Effector memory CD8-positive, alpha-beta T cell (primary cell): ENCODE measurements at places on chromosomes 13 and 19.

GRCh38 chr19:55383279-55384130, 587 bp downstream of the TMEM238 start:
- DNase-seq: no peak

- DNase-seq: no peak
These were observed 17.8 kb downstream of the C2CD4C start for GRCh38 chr19:391207-391557.

- DNase-seq: no peak
These were observed 53.0 kb downstream of the ARHGEF7 start for GRCh38 chr13:111168107-111168506.

DNA sequence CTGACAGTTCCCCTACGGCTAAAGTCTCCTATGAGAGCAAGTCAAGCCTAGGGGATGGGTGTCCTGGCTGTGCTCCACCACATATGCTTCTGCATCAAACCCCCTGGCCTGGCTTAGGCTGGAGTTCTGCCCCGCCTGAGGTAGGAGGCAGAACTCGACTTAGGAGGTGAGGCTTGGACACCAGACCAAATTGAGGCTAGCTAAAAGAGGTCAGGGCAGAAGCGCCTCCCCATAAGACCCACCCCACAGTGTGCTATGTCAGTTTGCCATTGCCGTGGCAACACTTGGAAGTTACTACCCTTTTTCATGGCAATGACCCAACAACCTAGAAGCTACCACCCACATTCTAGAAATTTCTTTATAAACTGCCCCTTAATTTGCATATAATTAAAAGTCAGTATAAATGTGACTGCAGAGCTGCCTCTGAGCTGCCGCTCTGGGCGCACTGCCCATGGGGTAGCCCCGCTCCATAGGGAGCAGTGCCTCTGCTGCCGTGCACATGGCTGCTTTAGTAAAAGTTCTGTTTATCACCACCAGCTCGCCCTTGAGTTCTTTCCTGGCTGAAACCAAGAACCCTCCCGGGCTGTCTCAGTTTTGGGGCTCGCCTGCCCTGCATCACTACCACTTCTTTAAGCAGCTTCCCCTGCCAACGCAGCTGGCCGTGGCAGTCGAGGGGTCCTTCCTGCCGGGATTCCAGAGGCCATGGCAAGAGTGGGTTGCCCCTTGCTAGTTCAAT, 20.2 kb downstream of the AP1M1 start:
- DNase-seq: no peak

DNA sequence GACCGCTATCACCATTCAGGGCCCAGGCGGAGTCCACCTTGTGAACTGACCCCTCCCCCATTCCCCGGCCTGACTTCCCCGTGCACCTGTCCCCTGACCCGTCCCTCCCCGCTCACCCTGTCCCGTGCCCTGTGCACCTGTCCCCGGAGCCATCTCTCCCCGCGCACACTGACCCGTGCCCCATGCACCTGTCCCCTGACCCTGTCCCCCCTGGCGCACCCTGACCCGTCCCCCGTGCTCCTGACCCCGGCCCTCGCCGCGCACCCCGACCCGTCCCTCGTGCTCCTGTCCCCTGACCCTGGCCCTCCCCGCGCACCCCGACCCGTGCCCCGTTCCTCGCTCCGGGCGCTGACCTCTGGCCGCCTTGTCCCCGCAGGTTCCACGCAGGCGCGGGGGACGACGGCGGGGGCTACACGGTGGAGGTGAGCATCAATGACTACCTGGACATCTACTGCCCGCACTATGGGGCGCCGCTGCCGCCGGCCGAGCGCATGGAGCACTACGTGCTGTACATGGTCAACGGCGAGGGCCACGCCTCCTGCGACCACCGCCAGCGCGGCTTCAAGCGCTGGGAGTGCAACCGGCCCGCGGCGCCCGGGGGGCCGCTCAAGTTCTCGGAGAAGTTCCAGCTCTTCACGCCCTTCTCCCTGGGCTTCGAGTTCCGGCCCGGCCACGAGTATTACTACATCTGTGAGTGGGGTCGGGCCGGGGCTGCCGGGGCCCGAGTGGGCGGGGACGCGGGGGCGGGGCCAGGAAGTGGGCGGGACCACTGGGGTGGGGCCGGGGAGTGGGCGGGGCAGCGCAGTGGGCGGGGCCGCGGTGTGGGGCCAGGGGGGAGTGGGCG, 9.7 kb downstream of the EFNA2 start:
- no peak for DNase-seq

DNA sequence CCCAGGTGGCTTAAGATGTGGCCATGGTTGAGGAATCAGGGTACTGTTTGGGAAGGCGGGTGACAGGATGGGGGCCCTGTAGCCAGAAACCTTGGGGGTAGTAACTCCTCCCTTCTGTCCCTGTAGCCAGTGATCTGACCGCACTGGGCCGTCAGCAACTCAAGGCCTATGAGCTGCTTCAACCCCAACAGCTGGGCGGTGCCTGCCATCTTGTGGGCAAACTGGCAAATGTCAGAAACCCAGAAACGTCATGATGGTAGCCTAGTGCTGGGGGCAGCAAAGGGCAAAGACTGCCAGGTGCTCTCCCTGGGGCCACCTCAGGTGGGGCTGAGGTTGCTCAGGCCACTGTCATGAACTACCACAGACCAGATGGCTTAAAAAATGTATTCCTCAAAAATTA, 3.5 kb downstream of the COPE start:
- DNase-seq: no peak

DNA sequence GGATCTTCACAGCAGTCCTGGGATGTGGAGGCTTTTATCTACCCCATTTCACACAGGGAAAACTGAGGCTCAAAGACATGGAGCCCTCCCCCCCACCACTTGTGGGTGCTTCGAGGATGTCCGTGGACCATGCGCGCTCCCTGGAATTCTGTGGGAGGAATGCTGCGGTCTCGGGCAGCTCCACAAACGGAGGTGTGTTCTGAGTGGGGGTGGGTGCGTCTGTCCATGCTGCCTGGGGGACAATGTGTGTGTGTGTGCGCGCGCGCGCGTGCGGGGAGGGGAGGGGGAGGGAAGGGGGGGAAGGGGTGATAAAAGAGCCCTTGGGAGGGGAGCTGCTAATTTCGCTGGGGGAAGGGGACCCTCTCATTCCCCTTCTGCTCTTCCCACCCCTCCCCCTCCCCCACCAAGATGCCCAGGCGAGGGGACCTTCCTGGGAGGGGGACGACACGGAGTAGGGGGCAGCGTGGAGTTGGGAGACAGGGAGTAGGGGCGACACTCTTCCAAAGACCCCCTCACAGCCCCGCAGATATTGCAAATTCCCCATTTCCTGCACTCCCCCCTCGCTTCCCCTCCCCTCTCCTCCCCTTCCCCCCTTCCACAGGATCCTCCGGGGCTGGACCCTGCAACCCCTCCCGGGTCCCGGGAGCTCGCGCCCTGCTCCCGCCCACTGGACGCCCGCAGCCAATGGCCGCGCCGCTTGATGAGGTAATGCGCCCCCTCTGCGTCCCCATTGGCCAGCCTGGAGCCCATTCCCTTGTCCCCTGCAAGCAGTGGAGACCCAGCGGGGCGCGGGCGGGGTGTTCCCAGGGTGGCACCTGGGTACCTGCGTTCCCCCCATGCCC, 18.9 kb upstream of the ZNRF4 start:
- no peak for DNase-seq

GRCh38 chr19:531753-532560, at the start of gene CDC34:
CDC34 (plus strand) TSS chr19:531760; CDS start chr19:531932, 172 bp downstream.
- no peak for DNase-seq

DNA sequence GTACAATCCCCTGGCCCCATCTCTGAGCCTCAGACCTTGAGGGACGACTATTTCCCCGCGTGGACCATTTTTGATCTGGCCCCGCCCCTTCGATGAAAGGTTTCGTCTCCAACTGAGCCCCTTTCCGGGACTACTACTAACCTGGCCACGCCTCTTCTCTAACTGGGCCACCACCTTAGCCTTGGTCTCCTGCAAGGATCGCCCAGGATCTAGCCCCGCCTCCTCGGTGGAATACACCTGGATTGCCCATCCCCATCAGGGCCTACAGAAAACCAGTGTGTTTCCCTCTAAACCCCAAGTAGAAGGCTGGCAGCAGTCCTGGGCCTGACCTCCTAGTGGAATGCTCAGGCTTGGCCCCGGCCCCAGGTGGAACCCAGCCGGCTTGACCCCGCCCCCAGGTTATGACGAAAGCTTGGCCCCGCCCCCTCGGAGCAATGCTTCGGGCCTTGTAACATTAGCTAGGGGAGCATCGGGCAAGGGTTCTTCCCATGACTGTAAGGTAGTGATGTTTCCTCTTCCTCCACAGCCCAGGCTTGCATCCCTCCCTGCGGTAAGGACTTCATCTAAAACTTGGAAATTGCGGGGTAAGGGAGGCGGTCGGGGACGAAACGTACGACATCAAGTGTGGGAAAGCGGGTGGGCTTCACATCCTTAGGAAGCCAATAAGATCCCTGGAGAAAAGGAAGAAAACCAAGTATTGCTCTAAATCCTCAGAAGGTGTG, 9.1 kb downstream of the SPACA6 start:
- peak; percentile 18 for DNase-seq

DNA sequence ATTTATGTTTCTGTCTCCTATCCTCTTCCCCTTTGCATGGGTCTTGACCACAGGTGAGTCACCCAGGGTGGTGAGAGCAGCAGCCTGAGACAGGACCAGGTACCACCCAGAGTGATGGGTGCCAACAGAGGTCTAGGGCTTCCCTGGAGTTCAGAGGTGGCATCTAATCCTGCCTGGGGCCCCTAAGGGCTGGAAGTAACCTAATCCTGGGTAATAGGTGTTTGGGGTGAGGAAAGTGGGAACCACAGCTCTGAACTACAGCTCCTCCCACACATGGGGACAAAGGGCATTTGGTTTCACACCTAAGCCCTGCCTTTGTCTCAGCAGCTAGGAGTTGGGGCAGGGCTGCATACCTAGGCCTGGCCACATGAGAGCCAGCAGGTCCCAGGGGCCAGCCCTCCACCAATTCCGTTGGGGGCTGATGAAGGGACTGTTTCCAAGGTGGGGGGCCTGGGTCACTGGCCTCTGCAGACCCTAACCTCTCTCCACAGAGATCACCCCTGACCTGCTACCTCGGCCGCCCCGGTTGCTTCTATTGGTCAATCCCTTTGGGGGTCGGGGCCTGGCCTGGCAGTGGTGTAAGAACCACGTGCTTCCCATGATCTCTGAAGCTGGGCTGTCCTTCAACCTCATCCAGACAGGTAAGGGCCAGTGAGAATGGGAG, 8.0 kb downstream of the SPHK2 start:
- DNase-seq: peak; percentile 34

GRCh38 chr13:69959046-69959445, 148.6 kb upstream of the ATXN8OS start:
- no peak for DNase-seq

DNA sequence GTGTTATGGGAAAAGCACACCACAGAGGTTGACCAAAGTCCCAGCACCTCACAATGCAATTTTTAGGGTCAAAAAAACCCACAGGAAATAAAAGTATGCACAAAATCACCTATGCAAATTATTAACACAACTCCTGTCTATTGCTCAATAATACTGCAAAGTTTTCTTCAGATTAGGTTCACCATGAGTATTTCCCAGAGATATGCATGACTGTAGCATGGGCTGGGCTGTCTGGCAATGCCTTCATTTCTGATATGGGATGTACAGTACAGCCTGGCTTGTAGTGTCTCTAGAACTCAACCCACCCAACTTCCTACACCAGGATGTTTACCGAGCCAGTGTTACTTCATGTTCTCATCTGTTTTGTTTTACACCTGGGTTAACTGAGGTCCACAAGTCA, 698.7 kb upstream of the ARGLU1 start:
- DNase-seq: no peak

DNA sequence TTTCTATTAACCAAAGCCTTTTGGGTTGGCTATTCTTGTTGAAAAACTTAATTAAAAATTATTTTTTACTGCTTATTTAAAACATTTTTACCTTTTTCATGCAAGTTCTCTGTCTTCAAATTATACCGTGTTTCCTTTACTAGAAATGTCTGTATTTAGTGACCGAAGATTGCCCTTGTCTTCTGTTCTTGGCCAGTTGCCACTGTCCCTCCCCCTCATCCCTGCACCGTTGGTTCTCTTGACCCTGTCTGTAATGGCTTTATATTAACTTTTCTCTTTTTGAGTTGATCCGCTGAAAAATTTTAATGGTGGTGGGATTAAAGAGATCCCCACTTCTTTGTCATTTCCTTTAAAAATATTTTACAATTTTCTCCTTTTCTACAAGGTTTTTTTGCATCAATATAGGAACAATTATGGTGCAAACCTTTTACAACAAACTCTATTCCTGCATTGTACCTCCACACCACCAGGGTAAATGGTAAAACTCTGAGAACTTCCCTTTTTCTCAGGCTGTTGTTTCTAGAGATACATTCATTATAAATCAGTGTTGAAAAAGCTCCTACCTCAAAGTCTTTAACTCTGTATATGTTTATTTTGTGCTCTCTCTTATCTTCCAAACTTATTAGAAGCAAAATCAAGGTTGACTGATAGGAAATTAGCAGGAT, 12.9 kb upstream of the RNF113B start:
- DNase-seq: no peak

GRCh38 chr13:73466561-73466960, 407.8 kb downstream of the KLF5 start:
- DNase-seq: no peak

DNA sequence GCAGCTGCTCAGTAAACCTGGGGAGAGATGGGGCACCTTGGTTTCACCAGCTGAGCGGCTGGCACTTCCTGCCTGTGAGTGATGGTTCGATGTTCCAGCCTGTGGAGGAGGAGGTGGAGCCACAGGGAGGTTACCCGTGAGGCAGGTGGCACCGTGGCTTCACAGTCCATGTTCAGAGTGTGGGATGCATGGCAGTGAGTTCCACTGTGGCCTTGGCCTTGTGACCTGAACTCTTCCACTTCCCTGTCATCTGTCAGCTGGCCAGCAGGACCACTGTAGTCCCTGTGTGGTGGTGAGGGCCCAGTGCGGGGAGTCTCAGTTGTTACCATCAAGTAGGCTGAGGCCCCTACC, 16.9 kb downstream of the SMARCA4 start:
- no peak for DNase-seq

DNA sequence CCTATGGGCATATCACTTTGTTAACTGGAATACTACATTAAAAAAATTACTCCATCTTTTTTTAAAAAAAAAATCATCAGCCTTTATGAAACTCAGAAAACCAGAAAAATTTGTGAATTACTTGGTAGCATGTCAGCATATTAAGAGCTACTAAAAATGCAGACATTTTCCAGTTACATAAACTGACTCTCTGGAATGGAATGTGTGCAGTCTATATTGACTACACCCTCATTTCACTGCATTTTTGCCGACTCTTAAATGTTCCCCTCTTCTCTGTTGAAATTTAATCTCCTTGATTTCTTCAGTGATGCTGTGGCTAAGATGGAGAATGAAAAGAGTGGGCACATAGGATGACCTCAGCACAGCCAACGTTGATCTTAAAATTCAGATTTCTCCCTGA, 393.8 kb downstream of the ITGBL1 start:
- no peak for DNase-seq

DNA sequence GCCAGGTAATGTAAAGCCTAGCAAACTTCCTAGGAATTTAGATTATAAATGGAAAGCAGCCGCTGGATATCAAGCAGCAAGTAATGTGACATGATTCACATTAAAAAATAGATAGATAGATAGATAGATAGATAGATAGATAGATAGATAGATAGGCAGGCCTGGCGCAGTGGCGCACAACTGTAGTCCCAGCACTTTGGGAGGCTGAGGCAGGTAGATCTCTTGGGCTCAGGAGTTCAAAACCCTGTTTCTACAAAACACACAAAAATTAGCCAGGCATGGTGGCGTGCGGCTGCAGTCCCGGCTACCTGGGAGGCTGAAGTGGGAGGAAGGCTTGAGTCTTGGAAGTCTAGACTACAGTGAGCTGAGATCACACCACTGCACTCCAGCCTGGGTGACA, 236.9 kb downstream of the SLITRK6 start:
- DNase-seq: no peak

GRCh38 chr19:40717880-40718773, 1.2 kb downstream of the ITPKC start:
- no peak for DNase-seq

- no peak for DNase-seq
These were observed 15.5 kb downstream of the C13orf46 start for GRCh38 chr13:113958373-113958772.
